ENCODE measurements at places on chromosomes 3 and 15.
A peak's percentile ranks its signal among the peaks of the same experiment; 100 is the strongest.

- no peak for DNase-seq
These were observed 106.5 kb upstream of the CRBN start for GRCh38 chr3:3286014-3286413.

DNA sequence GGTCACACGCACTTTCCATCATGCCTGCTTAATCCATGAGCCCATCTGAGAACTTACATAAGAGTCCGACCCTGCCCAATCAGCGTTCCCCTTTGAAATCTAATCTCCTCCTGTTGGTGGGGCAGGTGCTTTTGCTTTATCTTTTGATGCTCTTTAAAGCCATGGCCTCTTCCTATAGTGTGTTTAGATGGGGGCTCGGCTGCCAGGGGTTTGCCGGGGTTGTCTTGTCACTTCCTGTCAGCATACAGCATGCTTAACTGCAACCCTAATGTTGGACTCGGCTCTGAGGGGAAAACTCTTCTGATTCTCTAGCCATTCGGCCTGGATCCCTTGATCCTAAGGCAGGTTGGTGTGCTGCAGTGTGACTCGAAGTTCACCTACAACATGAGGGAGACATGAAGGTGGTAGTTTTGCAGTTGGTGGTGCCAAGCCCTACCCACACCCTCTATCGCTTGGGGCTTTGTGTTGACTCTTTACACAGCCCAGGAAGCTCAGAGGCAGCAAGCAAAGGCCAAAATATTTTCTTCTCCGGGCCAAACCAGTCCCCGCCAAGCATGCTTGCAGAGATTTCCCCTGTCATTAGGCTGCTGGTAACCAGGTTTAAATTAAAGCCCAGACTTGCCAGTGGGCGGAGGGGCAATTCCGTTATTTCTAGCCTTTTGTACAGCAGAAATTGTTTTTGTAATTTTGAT is 218.7 kb downstream of the FEZF2 start:
- DNase-seq = no peak

GRCh38 chr3:102106416-102107097 is 257.2 kb downstream of the NFKBIZ start:
- no peak for DNase-seq

- no peak for DNase-seq
These were observed 30.7 kb upstream of the CSTA start for GRCh38 chr3:122294359-122294758.

GRCh38 chr3:53158765-53159155 is 2.2 kb upstream of the PRKCD start:
- no peak for DNase-seq

DNA sequence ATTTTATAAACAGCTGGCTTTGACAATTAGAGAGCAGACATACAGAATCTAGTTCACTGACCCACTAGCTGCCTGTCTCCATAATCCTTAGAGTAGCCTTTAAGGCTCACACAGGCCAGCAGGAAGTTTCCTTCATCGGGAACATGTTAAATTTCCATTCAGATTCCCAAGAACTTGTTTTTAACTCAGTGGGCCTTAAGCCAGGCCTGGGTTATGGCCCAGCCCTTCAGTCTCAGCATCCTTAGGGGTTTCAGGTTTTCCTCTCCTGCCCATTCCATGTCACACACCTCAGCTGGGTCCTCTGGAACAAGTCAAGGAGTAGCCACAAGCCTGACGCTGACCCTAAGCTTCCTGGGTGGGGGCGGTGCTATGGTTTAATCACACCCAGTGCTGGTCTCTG is 15.0 kb downstream of the CDAN1 start:
- DNase-seq = no peak

- no peak for DNase-seq
These were observed 760.8 kb upstream of the SEMA6D start for GRCh38 chr15:46956456-46956855.

DNA sequence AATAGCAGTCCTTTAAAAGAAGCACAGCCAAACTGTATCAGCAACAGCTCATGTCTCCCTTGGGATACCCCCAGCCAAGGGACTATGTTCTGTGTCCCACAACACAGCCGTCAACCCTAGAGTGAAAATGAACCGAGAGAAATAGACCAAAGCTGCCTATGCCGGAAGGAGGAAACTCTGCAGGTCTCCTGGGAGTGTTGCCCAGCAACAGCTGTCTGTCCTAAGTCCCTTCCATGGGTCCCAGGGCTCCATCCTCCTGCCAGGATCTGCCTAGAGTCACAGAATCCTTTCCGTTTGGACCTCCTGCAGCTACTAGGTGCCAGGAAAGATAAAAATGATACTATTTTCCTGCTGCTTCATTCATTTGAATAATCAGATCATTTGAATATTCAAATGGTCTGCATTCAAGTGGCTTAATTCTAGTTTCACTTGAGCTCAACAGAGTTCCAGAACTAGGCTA is 53.1 kb downstream of the TRANK1 start:
- no peak for DNase-seq

DNA sequence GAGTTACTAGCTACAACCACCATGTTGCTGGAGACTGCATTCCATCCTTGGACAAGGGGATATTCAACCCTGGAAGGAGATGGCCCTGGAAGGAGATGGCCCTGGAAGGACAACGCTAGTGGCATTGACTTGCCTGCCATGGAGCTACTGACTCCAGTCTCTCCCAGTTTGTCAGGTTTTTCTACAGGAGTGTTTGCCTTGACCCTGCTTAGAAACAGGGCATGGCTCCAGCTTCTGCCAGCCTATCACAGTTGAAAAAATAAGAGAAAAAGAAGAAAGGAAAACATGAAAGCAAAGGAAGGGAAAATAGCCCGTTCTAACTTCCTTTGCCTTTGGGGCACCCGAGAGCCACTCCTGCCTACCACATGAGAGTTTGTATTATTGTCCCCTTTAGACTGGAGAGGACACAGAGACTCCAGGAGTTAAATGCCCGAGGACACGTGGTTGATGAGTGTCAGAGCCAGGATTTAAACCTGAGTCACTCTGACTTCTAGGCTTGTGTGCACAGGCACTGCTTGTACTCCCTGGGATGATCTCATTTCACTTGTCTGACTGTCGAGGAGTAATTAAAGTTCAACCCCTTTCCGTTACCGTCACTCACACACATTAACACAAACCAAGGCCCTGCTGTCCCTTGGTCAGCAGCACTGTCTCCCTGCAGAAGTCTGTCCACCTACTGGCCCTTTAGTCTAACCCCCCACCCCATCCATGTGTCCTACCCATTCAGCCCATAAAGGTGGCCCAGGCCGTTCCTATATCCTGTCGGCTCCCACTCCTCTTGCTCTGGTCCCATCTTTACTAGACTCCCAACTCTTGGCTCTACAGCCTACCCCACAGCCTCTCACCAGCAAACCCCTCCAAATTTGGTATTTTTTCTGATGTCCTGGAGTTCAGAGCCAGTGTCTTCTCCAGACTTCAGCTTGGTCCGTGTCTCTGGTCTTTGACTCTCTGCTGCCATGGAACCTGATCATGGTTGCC is 46.1 kb downstream of the C2CD4A start:
- DNase-seq = no peak

GRCh38 chr3:169389925-169390253 is 273.6 kb downstream of the MECOM start:
- DNase-seq = no peak

DNA sequence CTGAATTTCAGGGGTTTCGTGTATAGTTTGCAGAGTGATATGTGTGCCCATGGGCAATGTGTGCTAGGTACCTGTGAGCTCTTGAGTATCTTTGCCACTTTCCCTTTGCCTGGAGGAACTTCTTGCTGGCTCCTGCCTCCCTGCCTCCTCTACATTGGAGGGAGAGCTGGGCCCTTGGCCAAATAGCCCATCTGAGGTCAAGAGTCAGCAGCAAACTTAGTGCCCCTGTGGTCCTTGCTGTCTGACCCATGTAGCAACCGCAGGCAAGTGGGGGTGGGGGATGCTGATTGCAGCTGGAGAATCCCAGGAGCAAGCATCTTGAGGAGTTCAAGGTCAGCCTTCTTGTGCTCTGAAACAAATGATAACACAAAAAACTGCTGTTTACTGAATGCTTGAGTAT is 5.4 kb upstream of the TBC1D21 start:
- no peak for DNase-seq

DNA sequence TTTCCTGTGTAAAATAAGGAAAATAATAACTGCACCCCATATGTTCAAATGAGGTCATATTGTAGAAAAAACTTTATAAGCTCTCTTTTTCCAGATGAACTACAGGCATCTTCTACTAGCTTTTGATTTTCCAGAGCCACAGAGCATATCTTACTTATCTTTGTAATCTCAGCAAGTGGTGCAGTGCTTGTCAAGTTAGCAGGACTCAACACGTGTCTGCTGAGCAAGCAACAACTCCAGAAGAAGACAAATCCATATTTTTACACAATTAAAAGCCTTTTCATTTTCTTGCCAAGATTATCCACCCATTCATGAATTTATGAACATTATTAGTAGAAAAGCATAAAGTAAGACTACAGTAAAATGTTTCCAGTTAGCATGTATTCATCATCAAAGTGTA is 14.4 kb upstream of the TSC22D2 start:
- no peak for DNase-seq

DNA sequence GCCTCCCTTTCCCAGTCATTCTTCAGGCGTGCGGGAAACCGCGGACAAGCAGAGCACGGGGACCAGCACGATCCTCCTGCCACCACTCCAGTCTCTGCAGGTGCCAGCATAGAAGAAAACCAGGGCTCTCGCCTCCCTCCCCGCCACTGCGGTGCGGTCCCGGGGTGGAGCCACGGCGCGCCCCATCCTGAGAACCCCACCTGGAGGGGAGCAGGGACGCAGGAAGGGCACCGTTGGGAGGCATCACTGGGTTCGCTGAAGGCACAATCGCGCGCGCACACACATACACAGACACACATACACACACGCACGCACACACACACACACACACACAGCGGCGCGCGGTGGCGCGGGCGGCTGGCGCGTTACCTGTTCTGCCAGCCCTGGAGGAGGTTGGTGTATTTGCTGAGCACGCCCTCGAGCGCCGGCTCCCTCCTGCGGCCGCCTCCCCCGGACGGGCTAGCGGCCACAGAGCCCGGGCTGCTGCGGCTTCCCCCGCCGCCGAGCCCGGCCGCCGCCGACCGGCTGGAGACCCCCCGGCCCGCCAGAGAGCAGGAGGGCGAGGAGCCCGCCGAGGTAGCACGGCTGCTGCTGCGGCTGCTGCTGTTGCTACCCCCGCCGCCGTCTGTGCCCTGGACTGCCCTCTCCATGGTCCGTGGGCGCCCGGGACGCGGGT is 394 bp downstream of the OSBPL10 start:
- DNase-seq = peak; percentile 40

- DNase-seq = no peak
These were observed 543 bp downstream of the TMEM202 start for GRCh38 chr15:72398648-72399047.

DNA sequence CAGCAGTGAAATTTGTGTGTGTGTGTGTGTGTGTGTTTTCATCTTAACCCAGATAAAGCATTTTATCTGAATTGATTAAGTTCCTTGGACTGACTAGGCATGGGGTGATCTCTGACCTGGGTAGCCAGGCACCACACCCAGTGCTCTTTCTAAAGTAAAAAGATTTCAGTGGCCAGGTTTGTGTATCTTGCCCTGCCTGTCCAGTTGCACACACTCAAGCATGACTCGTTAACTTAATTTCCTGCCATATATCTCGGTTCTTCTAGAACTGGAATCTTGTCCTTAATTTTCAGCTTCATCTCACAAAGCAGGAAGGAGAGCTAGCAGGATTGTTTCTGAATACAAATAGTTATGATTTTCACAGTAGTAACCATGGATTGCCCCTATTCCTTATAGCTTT is 17.0 kb downstream of the TM4SF18 start:
- no peak for DNase-seq

GRCh38 chr15:88992912-88993376 is 79.8 kb upstream of the MFGE8 start:
- no peak for DNase-seq

DNA sequence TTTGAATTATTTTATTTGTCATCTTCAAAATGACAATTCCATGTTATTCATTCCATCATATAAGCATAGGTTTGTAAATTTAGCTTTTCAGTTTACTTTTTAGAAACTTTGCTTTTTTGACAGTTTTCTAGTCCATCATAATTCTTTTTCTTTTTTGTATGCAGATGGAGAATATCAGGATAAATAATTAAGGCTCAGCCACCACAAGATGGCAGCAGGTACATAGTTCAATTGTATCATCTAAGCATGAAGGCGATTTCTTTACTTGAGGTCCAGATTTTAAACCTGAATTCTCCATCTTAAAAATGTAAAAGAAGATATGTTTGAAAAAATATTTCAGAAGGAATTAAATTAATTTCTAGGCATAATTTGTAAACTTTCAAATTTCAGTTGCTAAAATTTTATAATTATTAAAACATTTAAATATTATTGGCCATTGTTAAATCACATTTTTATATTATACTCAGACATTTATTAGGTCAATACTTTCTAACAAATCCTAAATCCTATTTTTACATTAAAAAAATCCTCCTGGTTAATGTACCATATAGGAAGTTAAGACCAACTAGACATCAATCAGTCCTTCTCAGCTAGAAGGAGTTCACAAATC is 15.1 kb downstream of the PLSCR5 start:
- DNase-seq = no peak

GRCh38 chr3:89434621-89435380 is 327.4 kb downstream of the EPHA3 start:
- no peak for DNase-seq

DNA sequence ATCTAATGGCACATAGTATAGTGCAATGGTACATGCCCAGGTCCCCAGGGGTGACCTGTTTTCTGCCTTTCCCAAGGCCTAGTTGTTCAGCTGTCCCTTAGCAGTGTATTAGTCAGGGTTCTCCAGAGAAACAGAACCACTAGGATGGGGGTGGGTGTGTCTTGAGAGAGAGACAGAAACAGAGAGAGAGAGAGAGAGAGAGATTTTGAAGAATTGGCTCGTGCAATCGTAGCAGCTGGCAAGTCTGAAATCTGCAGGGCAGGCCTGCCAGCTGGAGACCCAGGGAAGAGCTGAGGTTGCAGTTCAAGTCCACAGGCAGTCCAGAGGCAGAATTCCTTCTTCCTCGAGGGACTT is 90.6 kb upstream of the RNF7 start:
- DNase-seq = no peak

- no peak for DNase-seq
These were observed 79.5 kb downstream of the DPH6 start for GRCh38 chr15:35466476-35466875.

DNA sequence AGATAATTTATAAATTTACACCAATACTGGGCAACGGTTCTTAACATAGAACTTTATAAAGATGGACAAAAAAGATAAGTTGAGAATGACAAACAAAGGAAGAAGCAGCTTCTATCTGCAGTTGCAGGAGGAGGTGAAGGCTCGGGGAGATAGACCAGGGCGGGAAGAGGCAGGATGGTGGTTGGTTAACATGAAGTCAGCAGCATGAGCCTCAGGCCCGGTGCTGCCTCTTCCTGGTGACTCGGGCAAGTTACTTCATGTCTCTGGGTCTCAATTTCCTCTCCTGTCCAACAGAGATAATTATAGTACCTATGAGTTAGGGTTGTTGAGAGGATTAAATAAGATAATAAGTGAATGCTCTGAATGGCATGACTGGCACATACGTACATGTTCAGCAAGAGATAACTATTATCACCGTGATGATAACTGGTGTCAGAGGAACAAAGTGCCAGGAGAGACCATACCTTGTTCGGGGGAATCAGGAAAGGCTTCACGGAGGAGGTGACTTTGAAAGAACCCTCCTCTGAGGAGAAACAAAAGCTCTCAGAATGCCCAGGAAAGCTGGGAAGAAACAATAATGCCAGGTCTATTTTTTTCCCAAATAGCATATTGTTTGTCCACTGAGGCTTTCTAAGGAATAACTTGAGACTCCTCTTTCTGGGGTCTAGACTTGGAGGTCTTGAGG is 4.4 kb downstream of the PAK6 start:
- DNase-seq = no peak

Data from activated T-cell treated with anti-CD3 and anti-CD28 coated beads, Interleukin-2, amount 50 U/mL, for 1 hour (primary cell).